ENCODE measurements at places on chromosomes 4 and X. TPM values are rescaled to one million over a fixed set of nuclear protein-coding genes. Genes with fewer than 3 reads are reported as not detected.

Gene DCLK2
- 5.7 TPM for total RNA-seq

Gene H2BW2
- total RNA-seq, result not detected

Gene GPM6B
- 89.5 TPM for total RNA-seq

Gene ATRX
- 62.7 TPM for total RNA-seq

Gene TSPAN5
- total RNA-seq, result 24.6 TPM

Gene CSAG2
- total RNA-seq, result not detected

Gene PCYT1B
- 7.2 TPM for total RNA-seq

Gene DCHS2
- 0.45 TPM for total RNA-seq

- no peak for DNase-seq
Measured at GRCh38 chr4:138573246-138573645, 331.1 kb upstream of the SLC7A11 start.

GRCh38 chr4:102606261-102606660 lies 105.1 kb downstream of the NFKB1 start:
- DNase-seq, result no peak

- DNase-seq, result no peak
Measured at GRCh38 chr4:77582711-77583110, 22.9 kb upstream of the CXCL13 start.

- peak; percentile 43 for DNase-seq
Measured at GRCh38 chrX:127038065-127038464, 218.5 kb downstream of the PRR32 start.

DNA sequence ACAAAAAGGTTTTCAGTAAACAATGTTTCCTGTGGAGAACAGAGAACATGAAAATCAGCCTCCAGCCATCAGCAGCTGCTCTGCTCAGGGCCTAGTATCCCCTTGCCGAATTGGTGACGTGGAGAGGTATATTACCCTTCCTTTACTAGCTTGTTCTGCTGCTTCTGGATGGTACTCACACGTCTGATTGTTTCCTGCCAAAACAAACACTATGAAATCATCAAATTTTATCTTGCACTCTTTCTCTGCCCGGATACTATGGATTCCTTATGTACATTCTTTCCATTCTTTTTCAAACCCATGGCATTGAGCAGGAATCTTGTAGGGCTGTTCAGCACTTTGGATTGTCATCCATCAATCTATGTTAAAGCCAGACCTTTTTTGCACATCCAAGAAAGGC lies 18.8 kb upstream of the METAP1 start:
- no peak for DNase-seq

- no peak for DNase-seq
Measured at GRCh38 chr4:80465238-80465637, 129.7 kb downstream of the CFAP299 start.

DNA sequence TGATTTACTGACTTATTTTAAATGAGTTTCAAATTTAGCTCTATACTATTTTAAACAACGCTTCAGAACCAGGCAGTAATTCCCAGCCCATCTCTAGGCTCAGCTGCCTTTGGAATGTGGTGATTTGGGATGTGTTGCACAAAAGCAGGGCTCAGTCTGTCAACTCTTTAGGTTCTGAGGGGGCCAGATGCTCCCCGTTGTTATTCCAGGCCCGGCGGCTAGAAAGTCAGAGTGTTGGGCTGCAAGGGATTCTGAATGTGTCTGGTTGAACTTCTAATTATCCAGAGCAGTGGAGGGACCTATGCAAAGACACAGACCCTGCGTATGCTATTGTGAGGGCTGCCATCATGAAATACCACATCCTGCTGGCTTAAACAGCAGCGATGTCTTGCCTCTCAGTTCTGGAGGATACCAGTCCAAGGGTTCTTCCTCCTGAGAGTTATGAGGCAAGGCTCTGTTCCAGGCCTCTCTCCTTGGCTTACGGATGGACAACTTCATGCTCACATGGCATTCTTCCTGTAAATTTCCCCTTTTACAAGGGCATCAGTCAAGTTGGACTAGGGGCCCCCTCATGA lies 123.2 kb upstream of the TRIM2 start:
- no peak for DNase-seq

DNA sequence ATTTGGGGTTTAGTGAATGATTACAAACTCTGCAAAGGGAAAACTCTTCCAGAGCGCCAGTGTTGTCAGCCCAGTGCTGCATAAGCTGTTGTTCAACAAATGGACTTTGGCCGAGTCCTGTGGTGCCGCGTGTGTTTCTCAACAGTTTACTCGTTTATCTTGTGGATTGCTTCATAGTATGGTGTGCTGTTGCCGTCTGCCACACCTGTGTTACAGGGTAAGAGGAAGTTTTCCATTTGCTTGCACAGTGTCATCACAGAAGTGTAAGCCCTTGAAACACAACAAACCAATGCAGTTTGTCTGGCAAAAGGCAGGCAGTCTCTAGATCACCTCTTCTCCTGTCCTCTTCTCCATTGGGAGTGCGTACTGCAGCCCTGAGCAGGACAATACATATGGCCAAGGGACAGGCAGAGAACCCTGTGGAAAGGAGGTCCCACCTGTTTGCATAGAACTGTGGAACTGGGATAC lies 66.3 kb downstream of the DCUN1D4 start:
- DNase-seq, result no peak

DNA sequence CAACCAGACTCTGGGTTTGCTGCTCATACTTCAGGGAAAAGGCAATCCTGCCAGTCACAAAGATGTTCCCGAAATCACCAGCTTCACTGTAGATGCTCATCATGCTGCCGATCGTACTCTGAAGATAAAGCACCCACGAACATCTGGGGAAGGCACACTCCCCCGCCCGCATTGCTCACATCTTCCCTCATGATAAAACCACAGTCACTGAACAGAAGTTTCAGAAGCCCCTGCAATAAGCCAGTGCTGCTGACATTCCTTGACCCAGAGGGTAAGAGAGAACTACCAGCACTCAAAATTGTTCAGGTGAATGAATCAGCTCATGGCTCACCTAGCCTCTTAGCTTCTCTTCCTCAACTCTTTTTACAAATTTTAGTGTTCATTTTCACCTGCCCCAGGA lies 43.1 kb downstream of the SRPX2 start:
- no peak for DNase-seq

DNA sequence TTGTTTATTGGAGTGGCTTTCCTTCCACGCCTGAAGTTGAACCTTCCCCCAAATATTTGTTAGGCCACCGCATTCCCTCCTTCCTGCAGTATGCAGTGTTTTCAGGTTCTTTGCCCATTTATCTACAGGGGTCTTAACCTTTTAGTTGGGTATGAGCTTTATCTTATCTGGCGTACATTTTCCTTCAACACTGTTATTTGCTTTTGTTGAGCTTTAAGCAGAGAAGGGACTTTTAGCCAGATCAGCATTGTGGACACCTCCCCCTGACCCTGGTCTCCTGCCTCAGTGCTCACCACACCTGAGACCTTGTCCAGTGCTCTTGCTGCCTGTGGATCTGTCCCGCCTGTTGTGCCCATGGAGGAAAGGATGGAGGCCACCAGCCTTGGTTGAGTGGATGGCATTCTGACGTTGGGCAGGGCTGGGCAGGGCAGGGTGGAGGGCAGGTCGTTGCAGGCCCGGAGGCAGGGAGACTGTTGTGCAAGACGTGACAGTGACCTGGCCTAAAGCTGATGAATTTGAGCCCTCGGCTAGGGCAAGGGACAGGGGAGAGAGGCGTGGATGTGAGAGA lies 998 bp upstream of the DUSP9 start:
- no peak for DNase-seq

GRCh38 chr4:155339588-155339987 lies 37.2 kb downstream of the MAP9 start:
- no peak for DNase-seq

- peak; percentile 64 for DNase-seq
Measured at GRCh38 chrX:107718156-107718621, 57.4 kb downstream of the TSC22D3 start.

- peak; percentile 75 for DNase-seq
Measured at GRCh38 chr4:142817442-142817841, 28.7 kb downstream of the INPP4B start.

GRCh38 chr4:101125045-101125942 lies 222.0 kb downstream of the PPP3CA start:
- DNase-seq, result no peak

DNA sequence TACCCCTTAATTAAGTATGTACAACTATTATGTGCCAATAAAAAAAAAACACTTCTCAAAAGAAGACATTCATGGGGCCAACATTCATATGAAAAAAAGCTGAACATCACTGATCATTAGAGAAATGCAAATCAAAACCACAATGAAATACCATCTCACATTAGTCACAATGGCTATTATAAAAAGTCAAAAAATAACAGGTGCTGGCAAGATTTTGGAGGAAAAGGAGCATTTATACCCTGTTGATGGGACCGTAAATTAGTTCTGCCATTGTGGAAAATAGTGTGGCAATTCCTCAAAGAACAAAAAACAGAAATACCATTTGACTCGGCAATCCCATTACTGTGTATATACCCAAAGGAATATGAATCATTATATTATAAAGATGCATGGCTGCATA lies 229.9 kb downstream of the PAPSS1 start:
- DNase-seq, result peak; percentile 37

- DNase-seq, result no peak
Measured at GRCh38 chr4:23038626-23039491, 346.1 kb downstream of the GBA3 start.

- DNase-seq, result no peak
Measured at GRCh38 chr4:174317531-174317930, 33.8 kb downstream of the CEP44 start.

DNA sequence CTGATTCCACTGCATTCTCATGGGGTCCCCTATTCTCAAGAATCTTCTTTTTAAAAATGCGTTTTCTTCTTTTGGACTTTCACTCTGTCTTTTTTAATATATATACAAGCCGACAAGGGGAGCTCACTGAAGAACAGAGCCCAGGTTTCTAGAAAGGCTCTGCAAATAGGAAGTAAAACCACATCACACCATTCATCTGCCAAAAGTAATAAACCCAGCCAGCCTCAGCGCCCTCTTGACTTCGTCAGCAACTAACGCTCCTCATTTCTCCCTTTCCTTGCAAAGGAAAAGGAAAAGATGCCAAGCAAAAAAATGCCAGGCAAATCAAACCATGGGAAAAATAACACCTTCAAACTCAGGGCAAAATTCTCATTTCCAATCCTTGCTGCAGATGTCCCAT lies 136.4 kb downstream of the HHIP start:
- DNase-seq, result no peak

GRCh38 chr4:99921174-99921573 lies 25.2 kb downstream of the DNAJB14 start:
- no peak for DNase-seq

GRCh38 chr4:189364032-189364449 lies 576.6 kb upstream of the FRG1 start:
- no peak for DNase-seq

GRCh38 chr4:3399277-3400194 lies 42.2 kb upstream of the HGFAC start:
- no peak for DNase-seq

DNA sequence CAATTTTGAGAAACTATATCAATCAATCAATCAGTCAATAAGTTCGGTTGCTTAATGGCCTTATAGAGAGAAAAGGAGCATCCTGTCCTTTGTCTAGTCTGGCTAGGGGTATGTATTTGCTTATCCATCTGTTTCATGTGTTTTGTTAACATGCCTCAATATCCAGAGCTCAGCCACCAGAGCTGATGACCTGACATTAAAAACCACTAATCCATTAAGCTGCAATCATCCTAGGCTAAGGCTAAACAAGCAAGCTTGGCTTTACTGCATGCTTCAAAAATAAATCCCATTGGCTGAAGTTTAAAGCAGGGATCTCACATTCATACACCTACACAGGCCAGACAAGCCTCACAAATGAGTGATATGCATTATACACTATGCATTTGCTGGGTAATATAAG lies 139.7 kb downstream of the INPP4B start:
- DNase-seq, result peak; percentile 5

GRCh38 chr4:87042221-87042620 lies 107.4 kb downstream of the AFF1 start:
- DNase-seq, result no peak

Measured in SJCRH30 (cell line).